ENCODE measurements at places on chromosomes 4 and X.

- no peak for DNase-seq
These were observed 72.7 kb upstream of the HGFAC start for GRCh38 chr4:3368841-3369760.

- DNase-seq = no peak
These were observed 46.3 kb downstream of the NDNF start for GRCh38 chr4:121026034-121026433.

DNA sequence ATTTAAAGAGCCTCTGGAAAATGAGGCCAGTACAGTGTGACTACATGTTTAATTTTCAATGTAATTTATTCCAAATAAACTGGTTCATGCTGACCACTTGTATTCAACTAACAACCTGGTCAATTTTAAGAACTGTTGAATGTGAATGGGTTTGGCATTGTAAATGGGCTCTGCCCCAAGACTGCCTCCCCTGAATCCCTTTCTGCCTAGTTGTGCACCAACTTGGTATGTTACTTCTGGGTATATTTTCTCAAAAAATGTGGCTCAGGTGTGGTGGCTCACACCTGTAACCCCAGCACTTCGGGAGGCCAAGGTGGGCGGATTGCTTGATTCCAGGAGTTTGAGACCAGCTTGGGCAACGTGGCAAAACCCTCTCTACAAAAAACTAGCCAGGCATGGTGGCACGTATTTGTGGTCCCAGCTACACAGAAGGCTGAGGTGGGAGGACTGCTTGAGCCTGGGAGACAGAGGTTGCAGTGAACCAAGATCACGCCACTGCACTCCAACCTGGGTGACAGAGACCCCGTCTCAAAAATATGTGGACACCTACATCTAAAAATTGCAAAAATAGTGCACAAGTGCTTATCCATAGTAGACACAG, 7.2 kb downstream of the RPL9 start:
- no peak for DNase-seq

DNA sequence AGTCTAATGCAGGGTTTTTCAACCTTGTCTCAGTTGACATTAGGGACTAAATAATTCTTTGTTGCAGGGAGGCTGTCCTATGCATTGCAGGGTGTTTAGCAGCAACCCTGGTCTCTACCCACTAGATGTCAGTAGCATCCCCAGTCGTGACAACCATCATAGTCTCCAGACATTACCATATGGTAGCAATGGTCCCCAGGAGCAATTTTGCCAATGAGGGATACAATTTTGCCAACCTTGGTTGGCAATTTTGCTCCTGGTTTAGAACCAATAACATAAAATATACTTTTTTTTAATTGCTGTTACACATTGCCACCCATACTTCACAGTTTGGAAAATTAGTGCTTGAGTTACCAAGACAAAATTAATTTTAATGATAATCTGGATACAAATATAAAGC, 6.0 kb downstream of the EREG start:
- no peak for DNase-seq

Measured in vagina (tissue), 2 donors.